ENCODE measurements at places on chromosomes 2 and 18.

DNA sequence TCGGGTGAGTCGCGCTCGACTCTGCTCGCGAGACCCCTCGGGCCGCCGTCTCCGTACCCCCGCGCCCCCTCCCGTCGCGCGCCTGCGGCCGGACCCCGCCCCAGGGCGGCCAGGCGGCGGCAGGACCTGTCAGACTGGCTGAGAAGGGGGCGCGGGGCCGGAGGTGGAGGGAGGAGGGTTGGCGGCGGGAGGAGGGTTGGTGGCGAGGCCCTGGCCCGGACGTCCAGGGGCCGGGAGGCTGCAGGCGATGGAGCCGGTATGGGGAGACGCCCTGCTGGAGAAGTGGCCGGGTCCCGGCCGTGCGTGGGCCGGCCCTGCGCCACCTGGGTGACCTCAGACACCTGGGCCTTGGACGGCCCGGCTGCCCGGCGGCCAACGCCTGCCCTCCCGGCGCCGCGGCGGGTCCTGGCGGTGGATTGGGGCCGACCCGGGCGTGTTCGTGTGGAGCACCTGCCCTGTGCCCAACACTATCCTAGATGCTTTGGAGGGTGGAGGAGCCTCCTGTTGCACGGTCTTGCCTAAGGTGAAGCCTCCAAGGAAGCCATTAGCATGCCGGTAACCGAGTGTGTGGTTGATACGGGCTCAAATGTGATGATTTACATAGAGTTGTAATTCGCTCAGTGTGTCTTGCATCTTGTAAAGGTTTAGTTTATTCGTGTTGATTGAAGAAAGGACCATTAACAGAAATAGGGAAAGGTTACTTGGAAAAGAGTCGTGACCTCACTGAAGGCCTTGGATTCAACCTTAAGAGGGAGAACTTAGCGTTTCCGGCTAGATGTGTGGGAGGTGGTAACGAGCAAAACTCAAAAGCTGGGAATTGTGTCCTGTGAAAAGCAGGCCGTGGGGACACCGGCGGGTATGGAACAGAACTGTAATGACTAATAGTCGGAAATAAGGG, 550 bp downstream of the MYL12B start:
- DNase-seq: peak; percentile 46
- H3K27ac ChIP-seq: peak overlapping the region; percentile 99
- H3K4me3 ChIP-seq: peak overlapping the region; percentile 86
- peaks cover 77% of the 10 kb centered on the region for H3K4me1 ChIP-seq
- H3K36me3 ChIP-seq: peaks cover 46% of the 10 kb centered on the region

DNA sequence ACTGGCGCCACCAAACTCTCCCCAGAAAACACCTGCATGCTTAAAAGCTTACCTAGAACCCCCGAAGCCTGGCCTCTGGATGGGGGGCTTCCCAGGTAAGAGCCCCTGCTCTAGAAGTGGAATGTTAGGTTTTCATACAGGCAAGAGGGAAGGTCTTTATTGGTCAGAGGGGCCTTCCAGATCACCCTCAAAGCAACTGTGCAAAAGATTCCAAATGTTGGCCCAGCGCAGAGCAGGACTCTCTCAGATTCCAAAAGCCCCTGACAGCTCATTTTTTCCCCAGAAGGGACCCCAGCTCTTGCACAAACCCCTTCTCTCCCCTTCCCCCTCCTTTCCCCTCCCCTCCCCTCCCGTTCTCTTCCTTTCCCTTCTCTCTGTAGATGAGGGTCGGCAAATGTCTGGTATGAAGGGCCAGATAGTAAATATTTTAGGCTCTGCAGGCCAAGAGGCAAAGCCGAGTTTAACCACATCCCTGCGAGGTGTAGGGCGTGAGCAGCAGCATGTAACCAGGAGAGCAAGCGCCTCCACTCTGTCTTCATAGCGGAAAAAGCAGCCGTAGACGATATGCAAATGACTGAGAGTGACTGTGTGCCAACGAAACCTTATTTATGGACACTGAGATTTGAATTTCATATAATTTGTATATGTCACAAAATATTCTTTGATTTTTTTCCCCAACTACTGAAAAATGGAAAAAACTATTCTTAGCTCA, 116.9 kb downstream of the SMAD7 start:
- no peaks in the 10 kb centered on the region for H3K36me3 ChIP-seq
- peak overlapping the region; percentile 77 for H3K4me3 ChIP-seq
- peak overlapping the region; percentile 95 for H3K27ac ChIP-seq
- H3K4me1 ChIP-seq: peaks cover 66% of the 10 kb centered on the region

DNA sequence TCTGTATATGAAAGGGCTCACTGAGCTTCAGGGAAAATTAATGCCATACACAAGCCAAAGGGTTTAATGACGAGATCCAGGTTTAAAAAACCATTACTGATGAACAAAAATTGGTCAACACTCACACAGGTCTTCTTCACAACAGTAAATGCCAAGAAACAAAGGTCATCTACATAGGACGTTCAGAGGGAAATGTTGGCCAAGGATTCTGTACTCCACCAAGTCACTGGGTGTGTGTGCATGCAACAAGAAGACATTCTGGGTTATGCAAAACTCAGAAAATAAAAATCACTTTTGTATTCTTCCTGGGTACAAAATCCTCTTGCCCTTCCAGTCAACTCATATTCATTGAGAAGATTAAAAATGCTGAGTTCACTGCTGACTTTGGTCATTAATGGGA, 78.3 kb downstream of the ACTR2 start:
- no peak overlapping the region for H3K4me3 ChIP-seq
- peaks cover 5% of the 10 kb centered on the region for H3K36me3 ChIP-seq
- no peak for DNase-seq
- no peak overlapping the region for H3K27ac ChIP-seq

- no peaks in the 10 kb centered on the region for H3K27me3 ChIP-seq
- DNase-seq: no peak
- H3K4me1 ChIP-seq: no peaks in the 10 kb centered on the region
- no peak overlapping the region for H3K4me3 ChIP-seq
- H3K27ac ChIP-seq: no peak overlapping the region
- H3K36me3 ChIP-seq: no peaks in the 10 kb centered on the region
Measured at GRCh38 chr2:149617476-149617875, 29.9 kb upstream of the MMADHC start.

- DNase-seq: peak; percentile 77
- peaks cover 16% of the 10 kb centered on the region for H3K27me3 ChIP-seq
- H3K4me3 ChIP-seq: no peak overlapping the region
- H3K36me3 ChIP-seq: peaks cover 2% of the 10 kb centered on the region
- H3K4me1 ChIP-seq: peaks cover 70% of the 10 kb centered on the region
Measured at GRCh38 chr18:74373428-74373827, 57.8 kb downstream of the C18orf63 start.

GRCh38 chr2:26700078-26700477, 7.6 kb downstream of the KCNK3 start:
- DNase-seq: no peak
- H3K27me3 ChIP-seq: peaks cover 15% of the 10 kb centered on the region
- H3K27ac ChIP-seq: no peak overlapping the region
- H3K36me3 ChIP-seq: no peaks in the 10 kb centered on the region

GRCh38 chr2:3432067-3432466, 52.6 kb downstream of the TRAPPC12 start:
- H3K27ac ChIP-seq: no peak overlapping the region
- no peaks in the 10 kb centered on the region for H3K27me3 ChIP-seq
- H3K4me1 ChIP-seq: peaks cover 3% of the 10 kb centered on the region
- H3K4me3 ChIP-seq: no peak overlapping the region
- DNase-seq: no peak

DNA sequence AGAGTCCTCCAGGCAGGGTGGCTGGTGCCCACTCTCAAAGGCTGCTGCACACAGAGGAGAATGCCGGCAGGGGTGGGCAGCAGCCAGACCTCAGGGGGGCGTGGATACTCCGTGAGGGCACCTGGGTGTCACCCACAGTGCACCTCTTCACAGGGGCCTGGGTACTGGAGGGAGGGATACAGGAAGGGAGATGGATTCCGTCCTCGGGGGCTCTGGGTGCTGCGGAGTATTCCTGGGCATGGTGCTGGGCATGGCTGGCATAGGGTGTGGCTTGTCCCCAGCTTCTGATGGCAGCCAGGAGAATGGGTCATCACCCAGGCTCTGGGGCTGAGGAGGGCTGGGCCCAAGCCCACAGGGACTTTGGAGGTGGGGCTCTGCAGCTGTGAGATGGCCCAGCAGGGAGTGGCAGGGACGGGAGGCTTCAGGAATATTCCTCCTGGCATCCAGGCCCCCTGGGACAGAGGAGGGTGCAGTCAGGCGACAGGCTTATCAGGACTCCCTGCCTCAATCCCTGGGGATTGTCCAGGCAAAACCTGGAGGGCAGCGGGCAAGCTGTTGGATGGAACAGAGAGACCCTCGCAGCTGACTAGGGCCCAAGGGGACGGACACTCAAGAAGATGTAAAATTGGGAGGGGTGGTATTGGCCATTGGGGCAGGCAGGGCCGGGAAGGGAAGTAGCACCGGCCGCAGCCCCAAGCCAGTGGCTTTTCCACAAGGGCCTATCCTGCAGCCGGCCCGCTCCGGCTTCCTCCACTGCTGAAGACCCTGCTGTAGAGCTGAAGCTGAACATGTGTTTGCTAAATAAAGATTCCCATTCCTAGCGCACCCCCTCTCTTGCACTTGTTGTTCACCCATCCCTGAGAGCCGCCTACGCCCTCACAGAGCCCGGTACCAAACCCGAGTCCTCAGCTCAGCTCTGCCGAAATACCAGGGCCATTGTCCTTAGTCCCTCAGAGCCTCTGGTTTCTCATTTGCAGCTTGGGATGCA, 5.7 kb upstream of the KLHL30 start:
- no peak for DNase-seq
- H3K36me3 ChIP-seq: no peaks in the 10 kb centered on the region
- no peaks in the 10 kb centered on the region for H3K27me3 ChIP-seq
- H3K4me3 ChIP-seq: no peak overlapping the region
- no peak overlapping the region for H3K27ac ChIP-seq

DNA sequence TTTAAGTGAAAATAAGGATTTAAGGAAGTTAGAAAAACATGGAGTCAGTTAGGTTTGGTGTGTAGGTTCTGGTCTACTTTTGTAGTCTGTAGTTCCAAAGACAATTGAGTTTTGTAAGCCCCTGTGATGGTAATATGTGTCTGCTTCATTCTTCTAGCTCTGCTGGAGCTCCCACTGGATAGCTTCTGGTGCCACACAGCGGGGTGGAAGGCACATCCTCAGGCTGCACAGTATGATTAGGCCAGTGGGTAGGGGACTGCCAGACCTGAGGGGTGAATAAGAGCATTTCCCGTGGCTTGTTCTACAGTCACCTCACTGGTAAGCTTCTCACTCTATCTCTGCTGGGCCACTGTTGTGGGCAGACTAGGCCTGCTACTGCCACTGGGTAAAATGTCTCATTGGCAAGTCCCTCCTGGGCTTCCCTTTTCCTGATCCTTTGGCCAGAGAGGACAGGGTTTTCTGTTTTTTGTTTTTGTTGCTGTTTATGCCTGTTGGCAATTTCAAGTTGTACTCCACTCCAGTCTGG, 44.5 kb downstream of the TMEM131 start:
- H3K27ac ChIP-seq: no peak overlapping the region
- no peak for DNase-seq
- peaks cover 9% of the 10 kb centered on the region for H3K36me3 ChIP-seq
- peaks cover 23% of the 10 kb centered on the region for H3K4me1 ChIP-seq
- H3K27me3 ChIP-seq: no peaks in the 10 kb centered on the region

GRCh38 chr2:124530203-124530602, 505.1 kb downstream of the CNTNAP5 start:
- DNase-seq: no peak
- no peaks in the 10 kb centered on the region for H3K36me3 ChIP-seq
- no peak overlapping the region for H3K4me3 ChIP-seq
- no peaks in the 10 kb centered on the region for H3K4me1 ChIP-seq
- H3K27ac ChIP-seq: no peak overlapping the region

GRCh38 chr2:127278959-127279358, 15.0 kb downstream of the ERCC3 start:
- no peak overlapping the region for H3K27ac ChIP-seq
- no peak overlapping the region for H3K4me3 ChIP-seq
- no peak for DNase-seq

GRCh38 chr18:62710417-62710816, 4.9 kb upstream of the PHLPP1 start:
- no peak overlapping the region for H3K27ac ChIP-seq
- H3K36me3 ChIP-seq: no peaks in the 10 kb centered on the region
- H3K4me1 ChIP-seq: peaks cover 8% of the 10 kb centered on the region
- H3K27me3 ChIP-seq: peaks cover 15% of the 10 kb centered on the region
- H3K4me3 ChIP-seq: no peak overlapping the region

- H3K36me3 ChIP-seq: no peaks in the 10 kb centered on the region
- H3K4me3 ChIP-seq: no peak overlapping the region
- DNase-seq: no peak
- no peak overlapping the region for H3K27ac ChIP-seq
Measured at GRCh38 chr18:76783786-76784484, 38.4 kb upstream of the ZNF236 start.

DNA sequence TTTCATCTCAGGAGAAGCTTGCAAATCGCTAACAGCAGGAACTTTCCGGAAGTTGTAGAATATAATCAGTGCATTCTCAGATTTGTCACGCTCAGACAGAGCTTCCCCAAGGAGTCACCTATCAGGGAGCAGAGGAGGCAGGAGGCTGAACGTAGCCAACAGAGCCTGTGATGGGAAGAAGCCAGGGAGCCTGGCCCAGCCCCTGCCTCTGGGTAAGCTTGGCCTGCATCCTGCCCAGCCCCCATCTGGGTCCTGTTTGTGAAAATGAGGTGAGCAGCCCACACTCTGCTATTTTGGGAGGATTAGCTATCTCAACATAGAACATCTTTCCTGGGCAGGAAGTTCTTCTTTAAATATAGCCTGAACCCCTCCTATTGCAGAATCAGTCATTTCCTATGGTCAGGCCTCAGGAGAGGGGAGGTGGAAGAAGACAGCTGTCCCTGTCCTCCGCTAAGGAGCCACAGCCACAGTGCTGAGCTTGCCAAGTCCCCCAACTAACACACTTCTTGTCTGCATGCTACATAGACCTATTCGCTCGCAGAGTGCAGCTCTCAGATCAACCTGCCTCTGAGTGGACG, 19.2 kb upstream of the PKDCC start:
- H3K4me3 ChIP-seq: no peak overlapping the region
- H3K4me1 ChIP-seq: no peaks in the 10 kb centered on the region
- peaks cover 9% of the 10 kb centered on the region for H3K27me3 ChIP-seq
- H3K36me3 ChIP-seq: no peaks in the 10 kb centered on the region
- DNase-seq: no peak
- no peak overlapping the region for H3K27ac ChIP-seq

- DNase-seq: no peak
- no peaks in the 10 kb centered on the region for H3K27me3 ChIP-seq
Measured at GRCh38 chr2:42227491-42227890, 58.3 kb downstream of the EML4 start.

DNA sequence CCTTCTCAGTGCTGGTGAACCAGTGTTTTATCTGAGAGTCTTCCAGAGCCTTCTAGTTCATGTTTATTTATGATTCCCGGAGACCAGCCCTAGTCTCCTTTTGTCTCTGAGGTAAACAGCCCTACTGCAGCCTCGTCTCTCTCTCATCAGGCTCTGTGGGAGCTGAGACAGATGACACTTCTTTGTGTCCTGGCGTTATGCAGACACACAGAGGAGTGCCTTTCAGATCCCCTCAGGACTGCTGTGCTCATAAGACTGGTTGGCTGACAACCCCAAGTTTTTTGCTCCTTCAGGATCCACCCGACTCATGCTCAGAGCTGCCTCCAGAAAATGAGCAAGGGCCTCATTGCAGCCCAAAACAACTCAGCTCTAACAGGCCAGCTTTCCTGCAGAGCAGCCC, 523.8 kb upstream of the SPHKAP start:
- H3K4me3 ChIP-seq: no peak overlapping the region
- H3K27me3 ChIP-seq: no peaks in the 10 kb centered on the region
- no peak for DNase-seq
- no peak overlapping the region for H3K27ac ChIP-seq
- H3K4me1 ChIP-seq: no peaks in the 10 kb centered on the region

All from activated CD4-positive, alpha-beta T cell treated with anti-CD3 and anti-CD28 coated beads, Interleukin-2, amount 10 ng/mL, durations not matched to agents 7 days and 5 days (primary cell).